ENCODE measurements at places on chromosomes 5 and 9. TPM values are rescaled to one million over a fixed set of nuclear protein-coding genes. Genes with fewer than 3 reads are reported as not detected.

The AQP3 gene
- polyA plus RNA-seq: 12.2 TPM

The HTR4 gene
- polyA plus RNA-seq: not detected

DNA sequence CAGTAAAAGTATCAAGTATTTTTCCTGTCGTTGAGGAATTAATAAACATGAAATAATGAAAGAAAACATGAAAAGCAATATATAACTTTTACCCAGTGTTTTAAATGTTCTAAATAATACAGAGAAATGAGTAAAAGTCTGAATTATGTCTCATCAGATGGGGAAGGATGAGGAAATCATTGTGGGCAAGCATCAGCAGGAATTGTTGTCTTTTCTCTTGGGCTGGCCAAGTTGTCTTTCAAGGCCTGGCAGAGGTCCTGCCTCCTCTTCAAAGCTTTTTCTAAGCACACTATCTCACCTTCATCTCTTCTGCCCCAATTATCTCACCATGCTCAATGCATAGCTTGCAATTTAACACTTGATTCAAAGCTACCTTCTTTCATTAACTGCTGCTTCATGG, 41.9 kb downstream of the MOCS2 start:
- DNase-seq: peak; percentile 41

DNA sequence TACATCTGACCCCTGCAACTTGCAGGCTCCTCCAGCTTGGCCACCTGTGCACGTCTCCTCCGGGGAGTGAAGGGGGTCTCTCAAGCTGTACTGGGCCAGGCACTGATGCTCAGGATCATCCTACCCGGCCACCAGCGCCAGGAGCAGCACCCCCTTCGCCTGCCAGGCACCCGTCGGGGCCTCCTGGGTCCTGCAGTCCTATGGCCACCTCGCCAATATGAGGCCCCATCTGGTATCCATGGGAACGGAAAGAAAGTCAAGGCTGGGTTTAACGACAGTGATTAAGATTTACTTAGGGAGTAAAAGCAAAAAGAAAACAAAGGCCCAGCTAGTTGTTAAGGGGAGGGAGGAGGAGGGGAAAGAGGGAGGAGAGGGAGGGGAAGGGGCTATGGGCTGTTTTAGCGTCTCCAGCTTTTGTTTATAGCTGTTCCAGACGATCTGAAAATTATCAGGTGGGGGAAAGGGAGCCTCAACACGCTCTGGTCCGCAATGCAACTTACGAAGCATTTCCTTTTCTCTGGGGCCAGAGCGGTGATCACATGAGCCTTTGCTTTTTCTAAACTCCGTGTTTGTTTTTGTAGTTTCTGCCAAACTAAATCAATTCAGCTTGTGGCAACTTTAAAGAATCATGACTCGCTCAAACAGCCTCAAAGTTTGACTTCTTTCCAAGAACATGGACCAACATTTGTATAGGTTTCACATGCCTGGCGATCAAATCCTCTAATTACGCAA, 132.4 kb downstream of the ROR2 start:
- peak; percentile 95 for DNase-seq

GRCh38 chr9:91360551-91361290, 997 bp downstream of the AUH start:
- no peak for DNase-seq

DNA sequence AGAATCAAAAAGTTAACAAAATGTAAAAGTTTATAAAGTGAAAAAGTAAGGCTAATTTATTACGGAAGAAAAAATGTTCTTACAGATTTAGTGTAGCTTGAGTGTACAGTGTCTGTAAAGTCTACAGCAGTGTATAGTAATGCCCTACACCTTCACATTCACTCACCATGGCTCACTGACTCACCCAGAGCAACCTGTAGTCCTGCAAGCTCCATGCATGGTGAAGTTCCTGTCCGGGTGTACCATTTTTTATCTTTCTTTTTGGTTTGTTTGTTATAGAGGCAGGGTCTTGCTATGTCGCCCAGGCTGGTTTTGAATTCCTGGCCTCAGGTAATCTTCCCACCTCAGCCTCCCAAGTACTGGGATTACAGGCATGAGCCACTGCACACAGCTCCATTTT, 93.6 kb downstream of the MED27 start:
- no peak for DNase-seq

The AMBP gene
- polyA plus RNA-seq: not detected

DNA sequence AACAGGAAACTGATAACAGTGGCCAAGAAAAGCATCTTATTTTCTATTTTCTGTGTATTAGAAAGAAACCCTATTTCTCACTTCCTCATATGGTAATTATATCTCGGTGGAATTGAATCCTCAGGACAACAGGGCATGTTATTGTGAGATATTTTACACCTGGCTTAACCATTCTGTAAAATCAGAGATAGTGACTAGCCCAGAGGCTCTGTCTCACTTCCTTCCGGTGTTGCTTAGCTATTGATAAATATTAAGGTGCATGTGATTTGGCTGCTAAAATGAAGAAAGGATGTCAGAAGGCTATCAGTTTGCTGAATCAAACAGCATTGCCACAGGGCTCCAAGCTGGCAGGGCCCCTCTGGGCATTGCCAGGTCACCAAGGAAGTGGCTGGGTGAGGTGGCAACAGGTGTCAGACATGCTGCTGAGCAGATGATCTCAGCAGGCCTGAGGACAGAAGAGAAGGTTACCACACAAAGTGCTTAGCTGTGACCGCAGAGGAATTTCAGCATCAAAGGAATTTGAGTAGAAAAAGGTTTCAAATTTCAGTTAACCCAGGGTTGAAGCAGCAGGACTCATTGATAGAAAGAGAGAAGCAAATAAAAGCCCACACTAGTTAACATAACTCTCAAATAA, 330.7 kb downstream of the PDE4D start:
- peak; percentile 33 for DNase-seq

The QRFP gene
- not detected for polyA plus RNA-seq

- no peak for DNase-seq
Observed at GRCh38 chr5:134517553-134517952, 7.9 kb upstream of the JADE2 start.

DNA sequence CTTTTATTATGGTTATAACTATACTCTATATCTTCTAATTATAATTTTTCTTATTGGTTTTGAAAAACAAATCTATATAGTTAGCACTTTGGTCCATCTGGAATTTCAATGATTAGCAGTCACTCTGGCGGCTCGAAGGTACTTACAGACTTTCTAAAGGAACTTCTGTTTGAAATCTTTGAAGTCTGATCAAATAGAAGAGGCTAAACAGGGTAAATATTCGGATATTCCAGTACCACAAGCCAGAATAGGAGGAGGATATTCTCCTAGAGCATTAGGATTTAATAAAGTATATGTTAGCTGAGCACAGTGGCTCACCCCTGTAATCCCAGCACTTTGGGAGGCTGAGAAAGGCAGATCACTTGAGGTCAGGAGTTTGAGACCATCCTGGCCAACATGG, 38.7 kb upstream of the HSD17B3 start:
- DNase-seq: no peak

The PPP1R26 gene
- 5.6 TPM for polyA plus RNA-seq

DNA sequence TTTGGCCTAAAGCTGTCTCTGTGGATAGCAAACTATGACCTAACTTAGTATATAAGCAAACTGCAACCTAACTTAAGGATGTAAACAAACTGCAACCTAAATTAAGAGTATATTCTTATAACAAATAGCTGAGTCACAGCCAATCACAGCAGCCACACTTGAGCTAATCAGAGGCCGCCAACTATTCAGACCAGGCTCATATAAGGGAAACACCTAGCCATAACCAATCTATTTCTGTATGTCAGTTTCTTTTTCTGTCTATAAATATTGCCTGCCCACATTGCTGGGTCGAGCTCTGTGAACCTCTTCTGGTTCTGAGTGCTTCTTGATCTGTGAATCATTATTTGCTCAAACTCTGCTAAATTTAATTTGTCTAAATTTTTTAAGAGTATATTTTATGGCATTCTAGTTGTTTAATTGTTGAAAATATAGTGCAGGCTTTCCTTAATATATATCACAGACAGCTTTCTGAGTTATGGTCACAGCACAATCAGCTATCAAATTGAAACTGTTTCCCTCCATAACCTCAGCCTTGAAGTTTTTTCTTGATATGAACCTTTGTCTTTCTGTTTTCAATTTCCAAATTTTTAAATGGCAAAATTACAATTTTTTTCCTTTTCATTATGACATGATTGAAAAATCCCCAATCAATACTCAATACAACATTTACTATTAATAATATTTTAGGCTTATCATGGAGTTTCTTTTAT, 327.1 kb upstream of the NUDT12 start:
- no peak for DNase-seq

DNA sequence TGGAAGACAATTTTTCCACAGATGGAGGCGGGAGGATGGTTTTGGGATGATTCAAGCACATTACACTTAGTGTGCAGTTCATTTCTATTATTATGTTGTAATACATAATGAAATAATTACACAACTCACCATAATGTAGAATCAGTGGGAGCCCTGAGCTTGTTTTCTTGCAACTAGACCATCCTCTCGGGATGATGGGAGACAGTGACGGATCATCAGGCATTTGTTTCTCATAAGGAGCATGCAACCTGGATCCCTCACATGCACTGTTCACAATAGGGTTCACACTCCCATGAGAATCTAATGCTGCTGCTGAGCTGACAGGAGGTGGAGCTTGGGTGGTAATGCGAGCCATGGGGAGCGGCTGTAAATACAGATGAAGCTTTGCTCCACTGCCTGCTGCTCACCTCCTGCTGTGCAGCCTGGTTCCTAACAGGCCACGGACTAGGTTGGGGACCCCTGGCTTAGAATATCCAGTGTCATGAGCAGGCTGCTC, 1.6 kb downstream of the STKLD1 start:
- DNase-seq: peak; percentile 17

- peak; percentile 93 for DNase-seq
Observed at GRCh38 chr9:34185778-34186551, 7.1 kb downstream of the UBAP1 start.

The TAF1L gene
- polyA plus RNA-seq: not detected

The FBP2 gene
- polyA plus RNA-seq: not detected

The PHF24 gene
- 0.02 TPM for polyA plus RNA-seq

DNA sequence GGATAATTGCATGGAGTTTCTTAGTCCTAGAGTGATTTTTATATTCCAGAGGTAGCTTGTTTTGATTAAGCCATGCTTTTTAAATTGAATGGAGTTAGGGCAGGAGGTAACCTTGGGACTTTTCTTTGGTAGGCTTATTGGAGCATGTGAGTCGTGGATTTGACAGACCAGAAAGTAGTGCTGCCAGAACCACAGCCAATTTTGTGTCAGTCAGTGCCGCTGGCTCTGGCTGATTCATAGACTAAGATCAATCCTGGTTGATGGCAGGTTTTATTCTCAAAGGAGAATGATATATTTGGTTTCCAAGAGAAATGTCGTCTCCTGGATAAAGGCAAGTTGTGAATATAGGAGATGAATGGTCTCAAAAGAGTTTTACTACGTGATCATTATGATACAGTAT, 20.3 kb downstream of the RAI14 start:
- DNase-seq: peak; percentile 50

The NNT gene
- 23.1 TPM for polyA plus RNA-seq

DNA sequence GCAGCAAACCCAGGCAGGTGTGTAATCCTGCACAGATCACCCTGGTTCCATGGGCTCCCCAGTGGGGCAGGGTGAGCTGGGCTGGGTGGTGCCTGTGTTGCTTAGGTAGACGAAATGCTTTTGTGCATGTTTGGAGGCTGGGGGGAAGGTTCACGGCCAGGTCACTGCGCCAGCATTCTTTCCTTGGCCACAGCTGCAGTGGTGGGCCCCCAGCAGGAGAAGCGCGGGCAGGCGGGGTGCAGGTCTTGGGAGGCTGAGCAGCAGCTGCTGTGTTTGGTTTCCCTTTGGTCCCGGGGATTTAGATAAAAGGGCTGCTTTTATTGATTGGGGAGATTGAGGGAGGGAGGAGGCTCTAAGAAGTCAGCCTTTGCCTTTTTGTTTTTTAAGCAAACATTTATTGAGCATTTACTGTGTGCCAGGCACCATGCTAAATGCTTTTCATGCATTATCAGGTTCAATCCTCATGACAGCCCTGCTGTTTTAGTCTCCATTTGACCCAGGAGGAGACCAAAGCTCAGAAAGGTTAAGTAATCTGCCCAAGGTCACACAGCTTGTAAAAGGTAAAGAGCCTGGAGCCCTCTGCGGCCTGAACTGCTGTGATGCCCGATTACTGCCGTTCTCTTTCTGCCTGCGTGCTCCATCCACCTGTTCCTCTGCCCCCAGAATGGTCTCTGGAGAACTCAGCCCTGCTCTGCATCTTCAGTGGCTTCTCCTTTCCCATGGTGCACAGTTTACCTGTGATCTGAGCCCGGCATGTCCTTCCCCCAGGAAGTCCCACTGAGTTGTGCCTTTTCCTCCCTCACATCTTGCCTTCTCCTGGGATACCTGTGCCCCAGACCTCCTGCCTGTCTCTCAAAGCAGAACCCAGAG, 94.4 kb downstream of the MACROH2A1 start:
- DNase-seq: peak; percentile 24

GRCh38 chr9:38004809-38005560, 64.0 kb downstream of the SHB start:
- DNase-seq: no peak

DNA sequence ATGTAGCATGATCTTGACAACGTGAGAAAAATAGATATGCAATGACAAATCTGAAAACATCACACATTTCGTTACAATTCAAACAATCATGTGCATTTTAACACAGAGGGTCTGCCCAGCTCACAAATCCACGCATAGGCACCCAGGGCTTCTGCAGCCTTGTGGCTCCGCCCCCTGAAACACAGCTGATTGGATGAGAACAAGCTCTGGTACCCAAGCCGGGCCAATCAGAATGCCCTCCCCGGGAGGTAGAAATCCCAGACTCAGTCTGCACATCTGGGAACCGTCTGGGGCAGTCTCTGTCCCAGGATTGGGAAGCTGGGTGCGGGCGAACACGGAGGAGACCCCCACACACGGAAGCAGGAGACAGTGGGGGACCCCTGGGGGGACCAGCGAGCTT, 137.5 kb downstream of the GAPVD1 start:
- DNase-seq: no peak

The CSF1R gene
- 0.07 TPM for polyA plus RNA-seq

GRCh38 chr5:176528761-176529115, 8.5 kb downstream of the RNF44 start:
- no peak for DNase-seq

- no peak for DNase-seq
Observed at GRCh38 chr5:177514541-177514940, 2.2 kb downstream of the DDX41 start.

The HAPLN1 gene
- polyA plus RNA-seq: 0.06 TPM

GRCh38 chr5:74945561-74946165, 79.5 kb upstream of the FAM169A start:
- no peak for DNase-seq

DNA sequence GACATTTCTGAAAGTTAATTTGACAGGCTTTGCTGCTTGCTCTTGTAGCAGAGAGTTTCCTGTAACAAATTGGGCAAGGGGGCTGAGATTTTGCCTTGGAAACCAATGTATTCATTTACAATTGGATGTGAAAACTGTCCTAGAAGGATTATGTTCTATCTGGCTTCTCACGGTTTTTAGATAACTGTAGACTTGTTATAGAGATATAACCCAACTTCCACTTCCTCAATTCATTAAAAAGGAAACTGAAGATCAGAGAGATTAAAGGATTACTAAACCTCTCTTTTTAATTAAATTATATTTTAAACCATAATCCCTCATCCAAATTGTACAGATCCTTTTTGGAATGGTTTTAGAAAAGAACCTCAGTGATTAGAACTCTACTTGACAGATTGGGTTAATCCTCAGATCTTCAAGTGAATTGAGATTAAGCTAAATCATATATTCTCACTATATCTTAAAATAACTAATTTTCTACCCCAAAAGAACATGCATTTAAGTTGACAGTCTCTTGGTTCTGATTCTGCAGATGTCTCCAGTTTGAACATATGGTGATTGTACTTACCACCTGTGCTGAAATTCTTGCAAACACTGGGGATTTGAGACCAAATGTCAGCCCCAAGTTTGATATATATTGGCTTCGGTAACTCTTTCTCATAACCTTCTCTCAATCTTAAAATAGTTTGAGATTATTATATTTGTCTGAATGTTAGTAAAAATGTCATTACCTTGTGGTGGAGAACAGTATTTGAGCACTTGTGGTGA, 130.1 kb upstream of the C9orf72 start:
- DNase-seq: no peak

Measured in IMR-90 (cell line).